ENCODE measurements at places on chromosomes 7 and 10.

- no peak for DNase-seq
These were observed 20.9 kb upstream of the MTPN start for GRCh38 chr7:135998081-135998480.

- DNase-seq = no peak
These were observed 20.1 kb upstream of the CABCOCO1 start for GRCh38 chr10:61642676-61643075.

- DNase-seq = no peak
These were observed 336.3 kb downstream of the PTPRN2 start for GRCh38 chr7:158251061-158251965.

GRCh38 chr10:79397575-79398303, 47.7 kb downstream of the ZCCHC24 start:
- no peak for DNase-seq

DNA sequence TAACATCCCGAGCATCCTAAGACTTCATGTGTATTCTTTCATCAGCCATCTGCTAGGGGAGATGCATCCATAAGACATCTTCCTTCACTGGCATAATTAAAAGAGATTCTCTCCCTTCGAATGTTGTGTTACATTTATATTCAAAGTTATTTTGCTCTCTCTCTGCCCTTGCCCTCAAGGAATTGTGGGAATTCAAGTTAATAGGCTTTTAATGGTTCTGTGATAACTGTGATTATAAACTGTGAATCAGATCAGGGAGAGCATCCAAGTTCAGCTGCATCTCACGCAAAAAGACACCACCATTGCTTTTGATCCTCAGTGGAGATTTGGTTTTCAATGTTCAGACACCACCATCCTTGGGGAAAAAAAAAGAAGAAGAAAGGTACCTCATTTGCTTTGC, 9.2 kb upstream of the TEX36 start:
- no peak for DNase-seq

GRCh38 chr7:81845744-81846241, 75.9 kb upstream of the HGF start:
- peak; percentile 31 for DNase-seq

DNA sequence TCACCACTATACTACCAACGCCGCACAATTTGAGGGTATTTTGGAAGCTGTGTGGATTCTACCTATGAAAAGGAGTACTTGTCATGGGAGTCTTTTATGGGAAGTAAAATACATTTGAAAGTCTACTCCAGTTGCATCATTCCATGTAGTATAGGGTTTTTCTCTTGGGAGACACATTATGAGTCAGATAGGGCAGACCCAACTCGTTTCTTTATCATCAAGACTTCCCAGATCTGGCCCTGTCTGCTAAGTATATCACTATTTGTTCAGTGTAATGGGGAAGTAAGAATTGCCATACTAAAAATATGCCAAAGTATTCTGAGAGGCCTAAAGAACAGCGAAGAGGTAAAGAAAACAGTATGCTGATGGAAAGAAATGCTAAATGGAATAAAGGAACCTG, 144.2 kb downstream of the SPAG6 start:
- no peak for DNase-seq

GRCh38 chr7:32500922-32501341, 5.6 kb downstream of the AVL9 start:
- no peak for DNase-seq

DNA sequence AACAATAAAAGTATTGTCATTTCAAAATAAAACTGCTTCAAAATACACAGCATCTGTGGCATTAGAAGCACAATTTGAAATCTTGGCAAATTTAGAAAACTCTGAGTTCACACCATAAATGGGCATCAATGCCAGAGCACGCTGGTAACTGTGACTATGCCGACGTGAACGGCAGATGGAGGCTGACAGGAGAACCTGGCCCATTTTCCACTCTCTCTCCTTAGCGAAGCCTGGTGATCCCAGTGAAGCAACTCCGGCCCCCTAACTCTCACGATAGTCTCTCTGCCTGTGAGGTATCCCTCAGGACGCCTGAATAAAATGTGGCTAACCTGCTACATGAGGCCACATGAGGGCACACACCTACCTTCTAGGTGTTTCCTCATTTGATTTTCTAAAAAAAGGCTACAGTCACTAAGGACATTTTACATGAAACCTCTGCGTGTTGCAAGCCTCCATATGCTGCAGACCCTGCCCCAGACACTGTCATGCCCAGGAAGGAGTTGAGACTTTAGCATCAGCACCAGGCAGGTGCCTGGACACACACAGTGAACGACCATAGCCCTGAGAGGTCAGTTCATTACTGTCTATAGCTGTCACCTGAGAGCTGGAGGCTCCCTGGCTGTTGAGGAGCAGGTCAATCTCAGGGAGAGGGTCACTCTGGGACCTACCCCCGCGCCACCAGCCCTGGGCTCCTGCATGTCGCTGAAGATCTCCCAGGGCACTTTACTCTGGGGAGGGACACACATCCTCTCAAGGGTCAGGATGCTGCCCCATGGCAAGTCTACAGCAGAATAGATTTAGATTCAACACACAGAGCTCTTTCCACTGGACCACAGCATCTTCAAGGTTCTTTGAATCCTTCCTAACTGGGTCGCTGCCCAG, 62.9 kb upstream of the CAMK2B start:
- DNase-seq = no peak

GRCh38 chr7:39042670-39043069, 65.0 kb downstream of the POU6F2 start:
- DNase-seq = no peak

- DNase-seq = no peak
These were observed 101.5 kb upstream of the CSTF2T start for GRCh38 chr10:51800725-51801424.

DNA sequence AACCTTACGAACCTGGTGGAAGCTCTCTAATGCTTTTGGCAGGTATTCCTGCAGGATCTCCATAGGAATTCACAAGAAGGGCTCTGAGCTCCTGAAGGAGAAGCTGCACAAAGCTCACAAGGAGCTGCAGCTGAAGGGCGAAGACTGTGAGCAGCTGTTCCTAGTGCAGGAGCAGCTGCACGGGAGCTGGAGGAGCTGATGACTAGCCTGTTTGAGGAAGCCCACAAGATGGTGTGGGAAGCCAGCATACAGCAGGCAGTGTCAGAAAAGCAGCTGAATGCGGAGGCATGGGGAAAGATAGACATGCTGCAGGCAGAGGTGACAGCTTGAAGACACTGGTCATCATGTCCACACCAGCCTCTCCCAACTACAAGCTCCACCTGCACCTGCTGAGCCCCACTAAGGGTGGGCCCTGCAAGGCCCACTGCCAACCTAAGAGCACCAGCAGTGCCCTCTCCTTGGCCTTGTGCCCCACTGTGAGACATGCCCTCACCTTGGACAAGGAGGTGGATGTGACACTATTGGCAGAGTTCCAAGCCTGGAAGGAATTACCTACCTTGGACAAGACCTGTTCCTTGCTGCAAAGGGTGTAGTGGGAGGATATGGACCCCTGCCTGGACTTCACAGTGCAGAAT, 250.6 kb downstream of the BBS9 start:
- DNase-seq = no peak

- DNase-seq = no peak
These were observed 411.7 kb upstream of the NRP1 start for GRCh38 chr10:33746186-33746585.

DNA sequence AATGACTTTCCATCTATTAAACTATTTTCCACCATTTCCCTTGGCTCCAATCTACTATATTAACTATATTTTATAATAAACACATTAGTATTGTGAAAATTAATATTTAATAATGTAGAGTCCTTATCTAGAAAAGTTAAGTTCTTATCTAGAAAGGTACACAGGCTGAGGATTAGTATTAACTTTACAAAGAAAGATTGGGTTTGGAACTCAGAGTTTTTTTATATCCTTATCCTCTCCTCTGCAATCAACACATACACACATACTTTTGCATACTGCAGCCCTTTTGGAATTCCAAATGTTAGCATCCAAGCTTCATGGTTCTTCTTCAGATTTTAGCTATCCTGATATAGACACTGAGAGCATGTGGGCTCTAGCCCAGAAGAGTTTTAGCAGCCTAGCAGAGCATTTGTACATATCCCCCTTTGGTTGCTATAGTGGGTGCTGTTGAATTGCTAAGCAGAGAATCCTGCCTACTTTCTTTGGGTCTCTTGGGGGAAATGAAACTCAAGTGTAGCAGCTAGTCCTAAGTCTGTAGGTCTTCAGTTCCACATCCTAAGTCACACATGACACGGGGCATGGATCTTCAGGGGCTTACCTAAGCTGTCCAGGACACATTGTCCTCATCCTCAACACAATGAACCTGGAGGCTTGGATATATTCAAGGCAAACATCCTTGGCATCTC, 874.6 kb downstream of the LRMDA start:
- DNase-seq = no peak

GRCh38 chr7:7761340-7761973, 43.0 kb upstream of the RPA3 start:
- peak; percentile 65 for DNase-seq

DNA sequence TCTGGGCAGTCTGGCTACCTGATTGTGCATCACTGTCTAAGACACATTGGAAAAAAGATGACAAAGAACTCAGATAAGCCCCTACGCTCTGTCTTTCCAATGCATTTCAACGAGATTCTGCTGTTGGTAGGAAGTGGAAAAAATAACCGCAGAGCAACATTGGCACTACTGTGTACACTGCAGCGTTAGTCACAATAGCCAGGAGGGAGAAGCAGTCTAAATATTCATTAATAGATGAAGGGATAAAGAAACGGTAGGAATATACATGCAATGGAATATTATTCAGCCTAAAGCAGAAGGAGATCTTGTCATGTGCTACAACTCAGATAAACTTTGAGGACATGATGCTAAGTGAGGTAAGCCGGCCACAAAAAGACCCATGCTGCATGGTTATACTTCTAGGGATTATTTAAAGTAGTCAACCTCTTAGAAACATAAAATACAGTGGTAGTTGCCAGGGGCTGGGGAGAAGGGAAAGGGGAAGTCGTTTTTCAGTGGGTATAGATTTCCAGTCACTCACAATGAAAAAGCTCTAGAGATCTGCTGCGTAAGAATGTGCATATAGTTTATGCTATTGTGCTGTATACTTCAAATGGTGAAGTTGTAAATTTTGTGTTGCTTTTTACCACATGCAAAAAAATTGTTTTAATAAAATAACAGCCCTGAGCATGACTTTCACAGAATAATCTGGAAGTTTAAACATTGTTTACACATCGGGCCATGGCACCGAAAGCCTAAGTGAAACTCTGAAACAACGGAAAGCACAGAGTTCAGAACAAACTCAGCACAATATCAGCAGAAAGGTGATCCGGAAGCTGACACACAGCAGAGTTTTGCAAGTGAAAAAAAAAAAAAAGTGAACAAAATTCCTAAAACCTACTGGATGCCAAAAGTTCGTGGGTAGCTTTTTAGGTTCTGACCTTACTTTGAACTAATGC, 40.1 kb downstream of the ELMO1 start:
- DNase-seq = no peak

DNA sequence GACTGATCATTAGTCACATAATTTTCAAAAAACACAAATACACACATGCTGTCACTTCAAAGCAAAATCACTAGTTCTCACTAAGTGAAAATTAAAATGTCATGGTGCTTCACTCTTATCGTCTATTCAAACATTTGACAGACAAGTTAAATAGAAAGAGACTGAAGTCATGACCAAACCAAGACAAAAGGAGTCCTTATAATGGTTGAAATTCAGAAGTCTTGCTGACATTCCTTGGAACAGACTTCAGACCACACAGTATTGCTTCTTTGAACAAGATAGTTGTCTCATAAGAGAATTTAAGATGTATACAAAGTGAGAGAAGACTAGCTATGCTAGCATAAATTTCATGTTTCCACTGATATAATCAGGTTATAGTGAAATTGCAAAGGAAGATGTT, 119.5 kb downstream of the SEMA3D start:
- DNase-seq = no peak

DNA sequence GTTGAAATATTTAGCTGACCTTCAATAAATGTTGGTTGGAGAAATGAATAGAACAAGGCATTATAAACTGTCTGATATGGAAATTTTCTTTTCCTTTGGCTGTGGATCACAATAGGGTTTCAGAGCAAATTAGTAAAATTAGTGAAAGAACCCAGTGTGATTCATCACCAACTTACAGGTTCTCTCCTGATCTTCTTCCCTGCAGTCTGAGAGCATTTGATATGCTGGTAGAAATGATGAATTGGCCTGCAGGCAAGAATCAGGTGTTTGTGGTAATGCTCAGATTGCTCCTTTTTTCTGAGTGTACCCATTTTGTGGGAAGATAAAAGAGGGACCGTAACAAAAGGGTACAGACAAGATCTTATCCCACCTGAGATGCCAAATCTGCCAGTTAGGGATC, 51.9 kb downstream of the BTAF1 start:
- no peak for DNase-seq

DNA sequence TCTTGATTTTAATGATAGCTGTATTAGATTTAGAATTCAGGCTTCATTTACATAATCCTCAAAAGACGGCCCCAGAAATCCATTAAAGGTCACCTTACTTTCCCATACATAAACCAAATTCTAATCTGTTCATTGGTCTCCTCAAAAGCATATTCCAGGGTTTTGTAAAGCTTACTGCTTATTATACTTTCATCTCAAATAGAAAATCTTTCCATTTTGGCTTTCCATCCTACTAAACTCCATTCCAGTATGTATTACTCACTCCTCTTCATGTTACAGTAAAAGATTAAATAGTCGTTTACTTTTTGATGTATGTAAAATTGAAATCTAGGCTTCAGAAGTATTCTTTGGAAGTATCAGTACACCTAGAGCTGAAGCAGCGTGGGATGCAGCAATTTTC, 143.5 kb upstream of the LRRN3 start:
- no peak for DNase-seq

DNA sequence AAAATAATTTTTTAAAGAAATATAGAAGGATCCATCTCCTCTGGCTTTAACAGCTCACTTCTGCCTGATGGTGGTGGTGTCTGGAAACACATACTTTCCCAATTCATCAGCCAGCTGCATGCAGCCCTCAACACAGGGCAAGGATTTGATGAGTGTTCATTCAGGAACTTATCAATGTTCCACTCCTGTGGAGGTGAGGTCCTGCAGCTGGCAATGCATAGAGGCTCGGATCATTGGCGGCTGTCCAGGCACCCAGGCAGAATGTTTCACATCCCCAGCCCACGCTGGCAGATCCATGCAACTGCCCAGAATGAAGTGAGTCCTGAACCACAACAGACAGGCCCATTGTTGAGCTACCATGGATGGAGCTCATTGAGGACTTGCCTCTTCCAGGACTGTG, 55.2 kb upstream of the KCNMA1 start:
- DNase-seq = no peak

DNA sequence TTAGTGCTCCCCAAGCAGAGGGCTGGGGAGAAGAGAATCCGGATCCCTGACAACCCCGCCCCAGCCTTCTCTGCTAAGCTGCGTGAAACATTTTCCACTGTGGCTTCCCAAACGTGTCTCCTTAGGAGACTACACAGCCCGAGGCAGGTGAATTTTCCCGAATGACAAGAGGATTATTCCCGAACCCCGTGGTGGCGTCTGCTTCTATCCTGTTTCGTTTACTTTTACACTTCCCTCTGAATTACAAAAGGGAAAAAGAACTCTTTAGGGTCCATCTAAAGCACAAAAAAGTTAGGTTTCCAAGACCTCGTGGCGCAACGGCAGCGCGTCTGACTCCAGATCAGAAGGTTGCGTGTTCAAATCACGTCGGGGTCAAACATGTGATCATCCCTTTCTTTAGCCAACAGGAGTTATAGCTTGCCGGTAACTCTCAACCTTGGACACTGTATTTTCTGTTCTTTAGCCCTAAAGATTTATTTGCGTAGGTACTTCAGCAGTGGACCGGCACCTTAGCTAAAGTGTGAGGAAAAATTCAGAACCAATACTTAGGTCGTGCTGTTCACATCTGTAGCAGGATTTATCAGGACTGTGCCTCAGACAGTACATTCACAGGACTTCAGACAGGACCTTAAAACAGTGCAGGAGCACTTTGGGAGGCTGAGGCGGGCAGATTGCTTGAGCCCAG, 3.2 kb upstream of the ZNF789 start:
- no peak for DNase-seq
